GM18507 (cell line): ENCODE measurements at places on chromosomes 12 and 14.

DNA sequence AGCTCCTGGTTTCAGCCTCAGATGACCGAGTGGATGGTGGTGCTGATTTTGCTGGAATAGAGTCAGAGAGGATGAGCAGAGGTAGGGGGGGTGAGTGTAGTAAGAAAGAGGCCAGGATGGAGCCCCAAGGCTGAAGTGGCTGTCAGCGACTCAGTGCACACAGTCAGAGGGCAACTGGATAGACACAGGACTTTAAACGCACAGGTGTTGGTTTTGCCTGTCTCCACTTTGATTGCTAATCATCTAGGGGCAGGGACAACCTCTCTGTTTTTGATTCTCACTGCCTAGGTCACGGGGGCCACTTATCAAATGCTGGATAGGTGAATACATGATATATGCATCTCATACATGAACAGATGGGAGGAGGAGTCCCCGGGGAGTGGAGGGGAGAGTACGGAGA is 99.5 kb downstream of the EGLN3 start:
- DNase-seq, result no peak

DNA sequence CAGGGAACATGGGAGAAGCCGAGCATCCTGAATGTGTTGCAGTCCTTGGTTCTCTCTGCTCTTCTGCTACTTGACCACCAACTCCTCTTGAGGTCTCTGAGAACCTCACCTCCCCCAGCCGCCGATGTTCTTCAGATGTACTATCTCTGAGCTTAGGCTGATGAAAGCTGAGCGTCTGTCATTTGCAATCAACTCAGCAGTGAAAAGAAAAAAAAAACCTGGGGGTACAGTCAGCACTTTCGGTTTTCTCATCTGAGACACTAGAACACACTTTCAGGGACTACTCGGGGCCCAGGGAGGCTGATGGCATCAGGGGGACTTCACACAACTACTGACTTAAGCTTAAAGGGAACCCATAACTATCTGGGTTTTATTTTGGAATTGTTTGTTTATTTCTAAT is 9.6 kb upstream of the FLVCR2 start:
- DNase-seq, result no peak

- no peak for DNase-seq
Observed at GRCh38 chr12:34389378-34390170, 367.3 kb downstream of the ALG10 start.

- DNase-seq, result no peak
Observed at GRCh38 chr12:29415111-29415510, 34.1 kb upstream of the ERGIC2 start.

DNA sequence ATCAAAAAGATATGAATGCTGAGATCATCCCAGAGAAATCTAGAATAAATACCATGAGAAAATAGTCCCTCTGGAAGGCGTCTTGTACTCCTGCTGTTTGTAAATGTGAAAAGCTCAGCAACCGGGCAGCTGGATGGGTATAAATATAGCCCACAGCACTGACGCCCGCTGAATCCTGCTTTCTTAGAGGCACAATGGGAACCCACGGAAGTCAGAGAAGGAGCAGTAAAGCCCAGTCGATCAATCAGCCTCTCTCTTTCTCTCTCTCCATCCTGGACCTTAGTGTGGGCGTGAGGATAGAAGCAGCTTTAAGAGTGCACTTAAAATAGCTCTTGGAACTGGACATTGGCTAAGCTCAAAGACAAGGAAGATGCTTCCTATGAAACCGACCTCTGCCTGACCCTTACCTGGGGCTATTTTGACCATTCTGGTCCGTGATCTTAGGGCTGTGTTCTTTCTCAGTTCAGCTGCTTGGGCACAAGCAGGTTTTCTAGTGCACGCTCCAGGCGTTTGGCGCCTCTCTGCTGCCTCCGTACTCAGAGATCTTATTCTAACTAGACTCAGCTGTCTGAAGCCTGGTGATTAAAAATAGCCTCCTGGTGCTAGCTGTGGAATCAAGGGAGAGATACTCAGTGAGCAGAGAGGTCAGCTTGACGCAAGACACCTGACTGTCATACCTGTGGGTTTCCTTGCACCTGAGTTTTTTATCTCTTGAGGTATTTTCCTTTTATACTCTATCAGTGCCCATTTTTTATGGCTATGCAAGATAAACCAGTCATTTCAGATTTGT is 144.6 kb downstream of the ETV6 start:
- DNase-seq, result no peak

- no peak for DNase-seq
Observed at GRCh38 chr12:22333186-22333712, 1.3 kb downstream of the ST8SIA1 start.

- no peak for DNase-seq
Observed at GRCh38 chr12:79988368-79988767, 53.5 kb upstream of the PPP1R12A start.

DNA sequence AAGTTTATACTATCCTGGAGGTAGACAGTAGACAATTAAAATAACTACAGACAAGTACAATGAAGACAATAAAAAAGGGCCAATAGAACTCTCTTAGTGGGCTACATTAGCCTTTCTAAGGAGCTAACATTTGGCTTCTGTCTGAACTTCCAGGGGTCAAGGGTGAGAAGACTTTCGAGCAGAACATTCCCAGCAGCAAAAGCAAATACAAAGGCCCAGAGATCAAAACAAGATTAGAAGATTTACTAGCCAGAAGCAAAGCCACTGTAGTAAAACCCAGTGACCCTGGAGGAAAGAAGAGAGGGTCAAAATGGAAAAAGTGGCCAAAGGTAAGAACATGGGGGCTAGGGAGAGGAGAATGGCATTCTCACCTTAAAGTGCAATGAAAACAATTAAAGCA is 63.2 kb downstream of the ATP2B1 start:
- DNase-seq, result no peak

DNA sequence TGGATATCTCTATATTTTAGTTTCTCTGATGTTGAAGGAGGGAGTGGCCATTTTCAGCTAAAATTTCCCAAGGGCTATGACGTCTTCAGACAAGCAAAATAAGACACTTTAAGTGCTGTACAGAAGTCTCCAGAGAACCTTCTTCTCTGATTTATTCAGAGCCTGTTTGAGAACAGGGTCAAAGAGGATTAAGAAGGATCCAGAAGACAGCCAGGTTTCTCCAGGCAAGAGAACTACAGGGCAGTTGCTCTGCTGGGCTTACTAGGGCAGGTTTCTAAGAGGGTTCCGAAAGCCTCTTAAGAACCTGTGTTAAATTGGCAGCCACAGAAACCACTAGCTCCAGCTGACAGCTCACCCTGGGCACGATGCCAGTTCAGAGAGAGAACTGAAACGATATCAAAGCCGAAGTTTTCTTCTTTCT is 1.2 kb downstream of the MGP start:
- peak; percentile 8 for DNase-seq

- no peak for DNase-seq
Observed at GRCh38 chr14:55661029-55661428, 81.0 kb downstream of the KTN1 start.

- DNase-seq, result no peak
Observed at GRCh38 chr14:43692706-43693105, 814.4 kb downstream of the FSCB start.

GRCh38 chr12:31206038-31206670 is 119.8 kb downstream of the SINHCAF start:
- DNase-seq, result no peak

- no peak for DNase-seq
Observed at GRCh38 chr14:75259510-75259855, 19.1 kb upstream of the FOS start.

DNA sequence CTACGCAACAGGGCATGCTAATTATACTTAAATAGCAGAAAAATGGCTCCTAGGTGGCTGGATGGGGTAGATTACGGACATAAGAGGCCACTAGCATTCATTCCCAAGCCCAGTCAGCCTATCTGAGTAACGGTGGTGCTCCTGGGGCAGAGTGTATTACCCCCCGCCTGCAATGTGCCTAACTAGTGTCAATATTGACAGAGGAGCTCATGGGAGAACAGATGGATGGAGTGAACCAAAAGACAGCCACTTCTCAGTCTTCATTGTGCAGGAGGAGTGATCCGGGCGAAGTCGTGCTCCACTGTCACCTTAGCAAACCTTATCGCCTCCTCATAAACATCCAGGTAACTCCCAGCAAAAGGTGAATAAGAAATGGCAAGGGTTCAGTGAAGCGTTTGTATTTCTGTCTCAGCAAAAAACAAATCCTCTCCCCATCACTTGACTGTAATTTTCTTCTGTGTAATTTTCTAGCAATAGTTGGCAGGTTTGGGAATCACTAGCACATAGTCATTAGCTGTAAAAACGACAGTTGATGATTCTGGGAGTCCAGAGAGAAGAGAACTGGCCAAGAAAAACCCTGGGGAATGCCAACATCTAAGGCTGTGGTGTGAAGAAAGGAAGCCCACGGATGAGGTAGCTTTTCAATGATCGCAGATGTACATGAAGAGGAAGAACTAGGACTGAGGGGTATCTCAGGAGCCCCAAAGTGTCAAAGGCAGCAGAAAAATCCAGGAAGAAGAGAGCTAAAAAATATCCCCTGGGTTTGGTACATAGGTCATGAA is 126.6 kb upstream of the BCL2L14 start:
- DNase-seq, result no peak

DNA sequence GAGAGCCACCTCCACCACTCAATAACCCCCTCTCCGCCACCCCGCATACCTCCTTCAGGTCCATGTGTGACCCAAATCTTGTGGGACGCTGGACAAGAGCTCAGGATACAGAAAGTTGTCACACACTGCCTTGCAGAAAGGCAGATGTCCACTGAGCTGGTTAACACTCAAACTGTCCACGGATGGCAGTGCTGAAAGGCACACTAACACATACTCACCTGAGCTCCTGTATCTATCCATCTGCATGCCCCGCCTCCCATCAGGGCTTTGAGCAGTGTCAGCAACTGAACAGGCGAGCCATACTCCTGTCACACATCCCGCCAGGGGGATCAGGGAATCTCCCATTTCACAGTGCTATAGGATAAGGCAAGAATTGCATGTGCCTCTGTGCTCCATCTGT is 642.0 kb downstream of the GALC start:
- no peak for DNase-seq

DNA sequence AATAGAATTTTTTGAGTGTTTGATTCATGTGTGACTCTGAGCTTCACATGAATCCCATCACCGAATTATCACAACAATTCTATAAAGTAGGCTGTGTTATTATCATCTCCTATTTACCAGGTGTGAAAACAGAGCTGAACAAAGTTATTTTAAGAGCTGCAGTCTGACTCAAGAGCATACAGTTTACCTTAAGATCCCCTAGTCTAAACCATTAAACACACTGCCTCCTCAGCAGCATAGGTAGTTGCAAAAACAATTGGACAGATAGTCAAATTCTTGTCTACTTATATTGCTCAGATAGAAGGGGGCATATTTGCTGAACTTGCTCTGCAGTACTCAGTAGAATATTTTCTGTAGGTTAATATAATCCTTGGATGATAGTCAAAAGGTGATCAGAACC is 219.8 kb upstream of the ATP2B1 start:
- DNase-seq, result no peak

- no peak for DNase-seq
Observed at GRCh38 chr14:72052356-72052755, 120.1 kb downstream of the RGS6 start.

GRCh38 chr12:851343-851742 is 98.2 kb downstream of the RAD52 start:
- no peak for DNase-seq

GRCh38 chr12:100427078-100427477 is 46.6 kb upstream of the NR1H4 start:
- no peak for DNase-seq

DNA sequence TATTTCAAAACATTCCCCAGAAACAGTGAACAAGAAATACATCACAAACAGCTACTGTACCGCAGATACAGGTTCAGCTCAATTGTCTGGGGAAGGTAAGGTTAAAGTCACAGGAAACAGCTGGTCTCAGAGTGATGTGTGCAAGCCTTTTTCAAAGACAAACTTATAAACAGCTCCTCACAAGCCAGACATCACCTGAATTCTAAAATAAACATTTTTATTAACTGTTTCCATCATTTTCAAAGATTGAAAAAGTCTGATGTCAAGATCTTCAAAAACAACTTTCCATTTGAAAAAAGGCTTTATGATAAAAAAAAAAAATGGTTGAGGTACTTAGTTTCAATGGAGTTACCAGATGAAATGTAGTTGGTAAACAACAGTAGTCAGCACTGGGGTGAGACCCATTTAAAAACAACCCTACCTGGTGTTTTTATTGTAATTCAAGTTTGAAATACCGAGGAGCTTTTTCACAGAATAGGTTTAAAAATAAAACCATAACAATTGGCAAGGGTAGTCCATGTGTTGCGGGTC is 4.0 kb downstream of the BTG1 start:
- DNase-seq, result no peak

DNA sequence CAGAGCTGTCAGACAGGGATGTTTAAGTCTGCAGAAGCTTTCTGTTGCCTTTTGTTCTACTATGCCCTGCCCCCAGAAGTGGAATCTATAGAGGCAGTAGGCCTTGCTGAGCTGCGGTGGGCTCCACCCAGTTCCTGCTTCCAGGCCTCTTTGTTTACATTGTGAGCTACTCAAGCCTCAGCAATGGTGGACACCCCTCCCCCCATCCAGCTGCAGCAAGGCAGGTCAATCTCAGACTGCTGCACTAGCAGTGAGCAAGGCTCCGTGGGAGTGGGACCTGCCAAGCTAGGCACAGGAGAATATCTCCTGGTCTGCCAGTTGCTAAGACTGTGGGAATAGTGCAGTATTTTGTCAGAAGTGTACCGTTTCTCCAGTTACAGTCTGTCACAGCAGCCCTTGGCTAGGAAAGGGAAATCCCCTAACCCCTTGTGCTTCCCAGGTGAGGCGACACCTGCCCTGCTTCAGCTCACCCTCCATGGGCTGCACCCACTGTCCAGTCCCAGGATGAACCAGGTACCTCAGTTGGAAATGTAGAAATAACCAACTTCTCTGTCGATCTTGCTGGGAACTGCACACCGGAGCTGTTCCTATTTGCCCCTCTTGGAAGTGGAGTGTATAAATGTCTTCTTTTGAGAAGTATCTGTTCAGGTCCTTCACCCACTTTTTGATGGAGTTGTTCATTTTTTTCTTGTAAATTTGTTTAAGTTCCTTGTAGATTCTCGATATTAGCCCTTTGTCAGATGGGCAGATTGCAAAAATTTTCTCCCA is 213.5 kb upstream of the SLC38A2 start:
- DNase-seq, result no peak

GRCh38 chr14:36214476-36215216 is 38.1 kb upstream of the PTCSC3 start:
- no peak for DNase-seq

- DNase-seq, result no peak
Observed at GRCh38 chr12:43815416-43815815, 9.3 kb upstream of the TWF1 start.

DNA sequence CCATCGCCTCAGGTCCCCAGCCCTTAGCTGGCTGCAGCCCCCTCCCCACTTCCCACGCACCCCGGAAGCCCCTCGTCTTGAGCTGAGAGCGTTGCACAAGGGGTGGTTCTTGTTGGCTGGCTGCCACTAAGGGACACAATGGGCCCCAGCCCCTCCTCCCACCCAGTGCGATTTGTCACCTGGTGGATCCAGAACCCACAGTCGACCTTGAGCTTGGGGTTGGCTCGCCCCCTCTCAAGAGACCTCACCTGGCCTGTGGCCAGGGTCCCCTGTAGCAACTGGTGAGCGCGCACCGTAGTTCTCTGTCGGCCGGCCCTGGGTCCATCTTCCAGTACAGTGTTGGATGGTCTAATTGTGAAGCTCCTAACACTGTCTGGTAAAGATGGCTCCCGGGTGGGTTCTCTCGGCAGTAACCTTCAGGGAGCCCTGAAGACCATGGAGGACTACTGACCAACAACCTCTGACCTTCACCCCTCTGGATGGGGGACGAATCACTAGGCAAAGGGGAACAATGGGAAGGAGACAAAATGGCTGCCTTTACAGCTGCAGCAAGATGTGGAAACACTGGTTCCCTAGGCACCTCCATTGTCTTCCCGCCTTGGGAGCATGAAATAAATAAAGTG is 6.6 kb downstream of the PHB2 start:
- no peak for DNase-seq
